ENCODE measurements at places on chromosomes 5 and 9.

DNA sequence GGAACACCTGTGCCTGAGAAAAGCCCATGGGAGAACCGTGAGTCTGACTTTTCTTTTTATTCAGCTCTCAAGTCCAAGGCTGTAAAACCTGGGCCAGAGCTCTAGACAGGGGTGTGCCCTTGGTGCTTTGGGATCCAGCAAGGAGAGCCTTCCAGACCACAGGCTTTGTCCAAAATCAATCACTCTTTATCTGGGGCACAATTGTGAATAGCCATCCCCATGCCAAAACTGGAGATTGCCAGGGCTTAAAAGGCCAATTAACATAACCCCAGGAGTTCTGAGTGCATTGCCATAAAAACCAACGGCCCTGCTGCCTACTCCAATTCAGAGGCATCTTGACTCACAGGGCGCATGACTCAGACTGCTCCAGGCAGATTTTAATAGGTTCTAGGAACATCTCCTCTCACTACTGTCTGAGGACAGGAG lies 391.8 kb downstream of the ARHGEF28 start:
- no peak for DNase-seq

- peak; percentile 6 for DNase-seq
These were observed 844 bp upstream of the MCCC2 start for GRCh38 chr5:71586052-71586940.

- no peak for DNase-seq
These were observed 129.1 kb downstream of the MACROH2A1 start for GRCh38 chr5:135269931-135270421.

DNA sequence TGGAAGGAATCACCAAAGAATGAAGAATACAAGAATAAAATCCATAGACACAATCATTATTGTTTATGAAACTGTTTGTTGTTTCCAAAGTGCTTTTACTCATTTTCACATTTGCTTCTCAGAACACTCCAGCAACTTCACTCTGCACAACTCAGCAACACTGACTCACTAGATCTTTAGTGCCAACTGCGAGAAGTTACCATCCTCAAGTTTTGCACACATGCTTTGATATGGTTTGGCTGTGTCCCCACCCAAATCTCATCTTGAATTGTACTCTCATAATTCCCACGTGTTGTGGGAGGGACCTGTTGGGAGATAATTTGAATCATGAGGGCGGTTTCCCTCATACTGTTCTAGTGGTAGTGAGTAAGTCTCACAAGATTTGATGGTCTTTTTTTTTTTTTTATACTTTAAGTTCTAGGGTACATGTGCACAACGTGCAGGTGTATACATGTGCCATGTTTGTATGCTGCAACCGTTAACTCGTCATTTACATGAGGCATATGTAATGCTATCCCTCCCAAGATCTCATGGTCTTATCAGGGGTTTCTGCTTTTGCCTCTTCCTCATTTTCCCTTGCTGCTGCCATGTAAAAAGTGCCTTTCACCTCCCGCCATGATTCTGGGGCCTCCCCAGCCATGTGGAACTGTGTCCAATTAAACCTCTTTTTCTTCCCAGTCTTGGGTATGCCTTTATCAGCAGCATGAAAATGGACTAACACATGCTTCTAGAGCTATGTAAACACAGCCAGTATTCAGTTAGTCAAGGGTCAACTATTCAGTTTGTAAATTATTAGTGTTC lies 36.9 kb downstream of the CLINT1 start:
- no peak for DNase-seq

DNA sequence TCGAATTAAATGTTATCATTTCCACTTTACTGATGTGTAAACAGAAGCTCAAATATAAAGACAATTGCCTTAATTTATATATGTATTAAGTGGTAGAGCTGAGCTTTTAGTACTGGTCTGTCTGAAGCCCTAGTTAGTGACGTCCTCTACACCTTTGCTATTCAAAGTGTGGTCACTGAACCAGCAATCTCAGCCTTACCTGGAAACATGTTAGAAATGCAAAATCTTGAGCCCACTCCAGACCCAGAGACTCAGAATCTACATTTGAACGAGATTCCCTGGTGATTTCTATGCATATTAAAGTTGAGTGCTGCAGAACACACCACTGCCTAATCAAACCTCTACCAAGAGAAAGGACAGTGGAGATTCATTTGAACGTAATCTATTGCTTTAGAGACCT lies 88.3 kb upstream of the MPDZ start:
- DNase-seq, result no peak

GRCh38 chr9:86788456-86788855 lies 158.8 kb downstream of the GAS1 start:
- DNase-seq, result no peak

DNA sequence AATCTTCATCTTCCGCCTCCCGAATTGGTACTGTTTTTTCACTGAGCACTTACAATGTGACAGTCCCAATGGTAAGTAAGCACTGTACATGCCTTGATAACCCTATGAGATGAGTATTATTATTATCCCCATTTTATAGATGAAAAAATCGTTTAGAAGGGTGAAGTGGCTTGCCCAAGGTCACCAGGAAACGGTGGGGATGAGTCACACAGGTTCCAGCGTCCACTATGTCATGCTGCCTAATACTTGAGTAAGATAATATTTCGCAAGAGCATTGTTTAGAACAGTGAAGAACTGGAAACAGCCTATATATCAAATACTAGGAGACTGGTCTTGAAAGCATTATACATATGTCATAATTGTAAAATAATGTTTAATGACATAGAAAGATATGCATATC lies 12.9 kb downstream of the HAND1 start:
- DNase-seq, result no peak

DNA sequence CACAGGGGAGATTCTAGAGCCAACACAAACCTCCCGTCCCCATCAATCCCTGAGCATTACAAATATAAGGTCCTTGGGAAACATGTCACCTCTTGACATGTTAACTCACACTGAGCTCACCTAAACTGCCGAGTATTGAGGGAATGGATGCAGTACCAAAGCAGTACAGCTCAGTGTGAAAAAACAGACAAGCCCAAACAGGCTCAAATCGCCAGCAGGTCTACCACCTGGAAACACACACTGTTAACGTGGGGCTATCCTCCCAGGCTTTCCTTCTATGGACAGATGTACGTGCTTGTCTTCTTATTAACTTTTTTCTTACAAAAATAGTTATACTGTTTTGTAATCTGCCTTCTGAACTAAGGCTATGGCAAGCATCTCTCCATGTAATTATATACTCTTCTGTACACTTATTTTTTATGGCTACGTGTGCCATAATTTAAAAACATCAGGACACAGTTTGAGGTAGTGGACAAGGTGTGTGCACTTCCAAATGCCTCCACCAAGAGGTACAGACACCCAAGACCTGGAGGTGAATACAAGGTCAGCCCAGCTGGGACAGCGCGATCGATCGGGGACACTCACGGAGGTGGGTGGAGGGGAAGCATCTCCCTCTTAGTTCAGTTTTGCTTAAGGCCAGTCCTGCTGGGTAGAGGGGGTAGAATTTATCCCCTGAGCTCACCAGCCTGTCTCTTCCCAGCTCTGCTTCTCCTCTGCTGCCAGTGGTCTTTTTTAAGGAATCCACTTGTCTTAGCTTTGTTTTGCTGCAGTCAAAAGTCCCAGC lies 76.5 kb downstream of the DAP start:
- no peak for DNase-seq

DNA sequence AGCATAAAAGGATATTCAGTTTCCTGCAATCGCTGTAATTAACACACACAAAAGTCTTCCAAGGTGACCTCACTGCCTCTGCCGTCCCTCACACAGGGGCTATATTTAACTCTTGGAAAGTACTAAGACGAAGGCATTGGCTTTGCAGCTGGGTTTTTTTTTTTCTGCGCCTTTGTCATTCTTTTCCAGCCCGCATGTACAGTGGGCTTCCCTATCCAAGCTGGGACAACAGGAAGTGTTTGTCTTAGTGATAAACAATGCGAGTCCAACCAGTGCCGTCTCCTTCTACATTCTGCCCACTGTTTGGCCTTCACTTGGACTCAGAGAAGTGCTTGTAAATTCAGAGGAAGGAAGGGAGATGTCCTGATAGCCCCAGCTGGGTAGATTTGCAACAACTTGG lies 17.6 kb downstream of the AFAP1L1 start:
- no peak for DNase-seq

DNA sequence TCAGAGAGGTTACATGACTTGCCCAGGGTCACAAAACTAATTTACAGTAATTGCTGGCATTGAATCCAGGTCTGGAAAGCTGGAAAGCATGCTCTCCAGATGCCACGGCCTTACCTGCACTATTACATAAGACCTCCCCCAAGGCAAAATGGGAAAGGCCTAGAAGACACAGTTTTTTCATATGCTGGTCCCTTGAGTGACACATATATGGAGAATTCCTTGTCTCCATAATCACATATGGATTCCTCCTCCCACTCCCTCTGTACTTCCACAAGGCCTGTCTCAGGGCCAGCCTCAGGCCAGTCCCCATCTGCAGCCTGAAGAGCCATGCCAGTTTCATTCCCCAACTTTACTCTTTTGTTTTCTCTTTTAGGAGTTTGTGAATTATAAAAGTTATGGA lies 28.6 kb upstream of the MEIKIN start:
- no peak for DNase-seq

DNA sequence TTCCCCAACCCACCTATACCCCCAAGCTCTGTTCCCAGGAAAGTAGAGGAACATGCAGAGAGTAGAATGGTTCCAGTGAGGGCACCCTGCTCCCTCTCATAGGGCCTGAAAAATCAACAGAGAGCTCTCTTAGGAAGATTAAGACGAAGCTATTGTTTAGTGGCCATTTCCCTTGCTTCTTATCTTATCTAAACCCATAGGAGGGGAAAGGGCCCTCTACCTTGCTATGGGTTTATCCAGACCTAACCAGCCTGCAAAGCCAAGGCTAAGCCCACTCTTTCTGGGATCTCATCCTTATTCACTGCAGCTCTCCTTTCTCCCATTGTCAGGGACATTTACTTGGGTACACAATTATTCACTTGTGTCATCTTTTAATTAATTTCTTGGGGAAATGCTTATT lies 39.3 kb upstream of the HK3 start:
- DNase-seq, result no peak

DNA sequence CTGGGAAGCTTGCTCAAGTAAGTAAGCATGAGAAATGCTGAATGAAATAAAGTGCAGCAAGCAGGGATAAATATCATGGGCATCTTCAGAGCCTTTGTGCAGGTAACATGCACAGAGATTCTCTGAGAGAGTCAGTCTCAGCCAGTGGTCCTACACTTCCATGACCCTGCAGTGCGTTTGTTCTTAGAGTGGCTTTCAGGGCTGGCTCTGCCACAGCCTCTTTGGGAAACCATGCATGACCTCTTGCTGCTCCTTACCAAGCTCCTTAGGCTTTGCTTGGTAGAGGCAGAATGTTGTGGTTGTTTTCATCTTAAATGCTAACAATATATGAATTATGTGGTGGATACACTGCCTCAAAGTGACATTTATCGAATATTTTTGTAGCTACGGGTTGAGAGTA lies 5.4 kb downstream of the SYK start:
- no peak for DNase-seq

DNA sequence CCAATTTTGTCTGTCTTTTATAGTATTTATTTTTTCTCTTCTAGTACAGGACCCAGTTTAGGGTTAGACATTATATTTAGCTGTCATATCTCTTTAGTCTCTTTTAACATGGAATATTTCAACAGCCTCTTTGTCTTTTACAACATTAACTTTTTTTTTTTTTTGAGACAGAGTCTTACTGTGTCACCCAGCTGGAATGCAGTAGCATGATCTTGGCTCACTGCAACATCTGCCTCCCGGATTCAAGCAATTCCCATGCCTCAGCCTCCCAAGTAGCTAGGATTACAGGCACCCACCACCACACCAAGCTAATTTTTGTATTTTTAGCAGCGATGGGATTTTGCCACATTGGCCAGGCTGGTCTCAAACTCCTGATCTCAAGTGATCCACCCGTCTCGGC lies 90.1 kb downstream of the ADAMTS6 start:
- DNase-seq, result no peak
